Nephron progenitor cell (in vitro differentiated cells): ENCODE measurements at places on chromosomes 1 and 21.

- no peak for DNase-seq
Measured at GRCh38 chr1:92536980-92537884, 50.5 kb upstream of the GFI1 start.

GRCh38 chr1:47776667-47777131, 220.5 kb downstream of the TRABD2B start:
- DNase-seq, result no peak

DNA sequence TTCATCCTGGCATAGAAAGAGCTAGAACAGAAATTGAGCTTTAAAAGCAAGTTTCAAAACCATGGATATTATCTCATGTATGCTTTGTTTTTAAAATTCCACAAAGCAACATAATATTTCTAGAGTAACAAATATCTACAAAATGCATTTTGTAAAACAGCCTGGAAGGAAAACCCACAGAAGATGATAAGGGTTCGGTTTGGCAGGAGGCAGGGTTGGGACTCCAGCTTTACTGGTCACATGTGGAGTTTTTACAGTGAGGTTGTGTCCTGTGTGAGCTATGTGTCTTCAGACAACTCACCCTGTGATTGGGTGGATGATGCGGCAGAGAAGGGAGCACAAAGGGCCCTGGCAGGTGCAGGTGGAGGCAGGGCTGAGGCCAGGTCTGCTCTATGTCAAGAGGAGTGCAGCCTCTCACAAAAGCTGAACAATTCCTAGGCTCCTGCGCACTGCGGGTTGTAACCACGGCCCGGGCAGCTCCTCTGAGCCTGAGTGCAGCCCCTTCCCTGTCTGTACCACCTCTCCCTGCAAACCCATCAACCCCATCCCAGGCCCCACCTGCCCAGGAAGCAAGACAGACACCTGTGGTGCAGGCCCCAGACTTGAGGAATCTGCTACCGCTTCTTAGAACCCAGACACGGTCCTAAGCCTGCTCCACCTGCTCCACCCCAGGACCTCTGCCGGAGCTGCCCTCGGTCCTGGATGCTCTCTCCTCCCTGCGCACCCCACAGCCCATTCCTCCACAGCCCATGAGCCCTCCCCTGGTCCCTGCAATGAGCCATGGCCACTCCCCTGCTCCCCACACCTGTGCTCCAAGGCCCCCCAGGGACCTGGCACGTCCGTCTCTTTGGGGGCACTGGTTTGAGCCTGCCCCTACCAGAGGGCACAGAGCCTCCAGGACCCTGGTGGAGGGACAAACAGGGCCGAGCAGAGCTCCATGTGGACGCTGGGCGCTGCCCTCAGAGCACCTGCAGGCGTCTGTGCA, 2.8 kb upstream of the COL18A1 start:
- no peak for DNase-seq

- DNase-seq, result no peak
Measured at GRCh38 chr21:16072737-16073136, 343.0 kb downstream of the USP25 start.

DNA sequence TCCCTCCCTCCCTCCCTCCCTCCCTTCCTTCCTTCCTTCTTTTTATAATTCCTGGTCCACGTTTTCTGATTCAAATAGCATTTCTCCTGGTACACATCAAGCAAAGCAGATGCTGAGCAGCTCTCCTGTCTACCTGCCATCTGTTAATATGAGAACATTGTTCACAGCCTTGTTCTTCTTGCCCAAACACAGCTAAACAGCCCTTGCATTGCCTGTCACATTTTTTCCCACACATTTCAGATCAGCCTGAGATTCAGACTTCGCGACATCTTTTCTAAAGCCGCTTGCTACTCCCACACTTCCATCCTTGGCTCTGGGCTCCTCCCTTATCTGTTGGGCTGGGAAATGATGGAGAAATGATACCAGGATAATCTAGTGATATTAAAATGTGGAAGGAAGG, 200.5 kb downstream of the PCP4 start:
- DNase-seq, result no peak

DNA sequence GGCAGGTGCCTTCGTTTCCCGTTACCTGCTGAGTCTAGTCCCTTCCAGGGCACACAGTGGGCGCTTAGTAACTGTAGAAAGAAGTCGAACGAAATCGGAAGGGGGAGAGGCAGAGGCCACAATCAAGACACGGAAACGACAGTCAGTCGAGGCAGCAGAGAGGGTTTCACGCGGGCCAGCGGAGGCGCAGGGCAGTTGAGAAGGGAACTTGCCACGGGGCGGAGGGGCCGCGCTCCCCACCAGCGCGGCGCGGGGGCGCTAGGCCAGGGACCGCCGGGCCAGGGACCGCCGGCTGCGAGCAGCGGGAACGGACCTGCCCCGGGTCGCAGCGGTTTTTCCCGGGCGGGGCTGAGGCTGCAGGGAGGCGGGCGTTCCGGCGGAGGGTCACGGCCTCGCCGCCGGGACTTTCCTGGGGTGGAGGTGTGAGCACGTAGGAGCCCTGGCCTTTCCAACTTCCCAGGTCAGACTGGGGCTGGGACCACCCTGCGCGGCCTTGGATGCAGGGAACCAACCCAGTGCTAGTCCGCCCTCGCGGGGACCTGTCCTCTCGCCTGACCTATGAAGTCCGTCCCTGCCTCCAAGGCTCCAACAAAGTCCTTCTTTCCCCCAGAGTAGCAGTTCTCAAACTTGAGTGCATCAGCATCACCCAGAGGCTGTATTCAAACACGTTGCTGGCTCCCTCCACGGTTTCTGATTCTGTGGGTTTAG, 150.1 kb upstream of the FGGY start:
- peak; percentile 75 for DNase-seq

GRCh38 chr1:185813401-185813979, 79.3 kb downstream of the HMCN1 start:
- no peak for DNase-seq

- peak; percentile 88 for DNase-seq
Measured at GRCh38 chr1:168136709-168137514, at the start of gene GPR161. TSS of gene GPR161 (minus strand) at chr1:168136930. CDS start at chr1:168104850, 32,080 bp downstream.

GRCh38 chr1:39671793-39672550, at the start of gene NT5C1A:
TSS of gene NT5C1A (minus strand) at chr1:39672107. CDS start at chr1:39672038, 69 bp downstream.
- DNase-seq, result peak; percentile 66

- no peak for DNase-seq
Measured at GRCh38 chr1:64472805-64473204, 2.9 kb downstream of the CACHD1 start.

DNA sequence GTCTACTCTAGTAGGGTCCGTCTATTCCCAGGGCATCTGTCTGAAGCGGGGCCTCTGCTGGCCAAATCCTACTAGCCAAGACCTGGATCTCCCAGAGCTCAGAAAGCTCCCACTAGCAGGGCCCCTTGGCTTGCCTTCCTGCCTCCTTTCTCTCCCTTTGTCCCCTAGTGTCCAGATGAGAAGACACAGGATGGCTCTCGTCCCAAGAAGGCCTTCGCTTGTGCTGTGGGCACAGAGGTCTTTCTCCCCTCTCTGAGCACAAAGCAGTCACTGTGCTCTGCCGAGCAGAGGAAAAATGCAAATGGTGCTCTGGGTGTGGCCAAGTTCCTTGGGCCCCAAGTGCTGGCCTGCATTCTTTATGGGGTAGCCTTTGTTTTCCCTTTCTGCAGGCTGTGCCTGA, 13.0 kb upstream of the GPR137B start:
- no peak for DNase-seq

- no peak for DNase-seq
Measured at GRCh38 chr1:101797722-101798121, 199.0 kb downstream of the OLFM3 start.

GRCh38 chr1:16349847-16350406, 2.4 kb downstream of the FBXO42 start:
- DNase-seq, result no peak

GRCh38 chr1:98405581-98406074, 255.9 kb upstream of the SNX7 start:
- DNase-seq, result no peak

GRCh38 chr1:182556279-182556678, 32.8 kb downstream of the RNASEL start:
- no peak for DNase-seq

DNA sequence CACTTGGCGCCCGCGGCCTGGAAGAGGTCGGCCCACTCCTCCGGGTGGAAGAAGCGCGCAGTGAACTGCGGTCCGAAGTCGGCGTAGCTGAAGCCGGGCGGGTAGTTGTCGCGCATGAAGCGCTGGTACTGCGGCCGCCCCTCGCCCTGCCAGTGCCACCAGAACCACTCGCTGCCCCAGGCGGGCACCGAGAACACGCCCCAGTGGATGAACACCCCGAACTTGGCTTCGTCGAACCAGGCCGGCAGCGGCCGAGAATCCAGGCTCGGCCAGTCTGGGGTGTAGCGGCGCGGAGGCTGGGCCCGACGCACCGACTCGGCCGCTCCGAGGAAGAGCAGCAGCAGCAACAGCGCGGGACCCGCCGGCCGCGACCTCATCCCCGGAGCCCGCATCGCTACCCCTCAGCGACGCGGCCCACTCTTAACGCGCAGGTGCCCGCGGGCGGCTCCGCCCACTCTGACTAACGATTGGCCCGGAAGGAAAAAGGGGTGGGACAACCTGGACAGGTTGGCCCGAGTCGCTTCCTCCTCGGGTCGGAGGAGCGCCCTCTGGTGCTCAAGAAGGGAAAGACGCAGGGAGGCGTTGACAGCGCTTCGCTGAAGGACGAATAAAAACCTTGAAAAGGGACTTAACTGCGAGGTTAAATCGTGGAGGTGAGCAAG, at the start of gene FUCA1:
FUCA1 (minus strand) TSS at position 396 of the 662 bp plus-strand sequence; CDS start at position 392, 4 bp downstream.
- peak; percentile 97 for DNase-seq

DNA sequence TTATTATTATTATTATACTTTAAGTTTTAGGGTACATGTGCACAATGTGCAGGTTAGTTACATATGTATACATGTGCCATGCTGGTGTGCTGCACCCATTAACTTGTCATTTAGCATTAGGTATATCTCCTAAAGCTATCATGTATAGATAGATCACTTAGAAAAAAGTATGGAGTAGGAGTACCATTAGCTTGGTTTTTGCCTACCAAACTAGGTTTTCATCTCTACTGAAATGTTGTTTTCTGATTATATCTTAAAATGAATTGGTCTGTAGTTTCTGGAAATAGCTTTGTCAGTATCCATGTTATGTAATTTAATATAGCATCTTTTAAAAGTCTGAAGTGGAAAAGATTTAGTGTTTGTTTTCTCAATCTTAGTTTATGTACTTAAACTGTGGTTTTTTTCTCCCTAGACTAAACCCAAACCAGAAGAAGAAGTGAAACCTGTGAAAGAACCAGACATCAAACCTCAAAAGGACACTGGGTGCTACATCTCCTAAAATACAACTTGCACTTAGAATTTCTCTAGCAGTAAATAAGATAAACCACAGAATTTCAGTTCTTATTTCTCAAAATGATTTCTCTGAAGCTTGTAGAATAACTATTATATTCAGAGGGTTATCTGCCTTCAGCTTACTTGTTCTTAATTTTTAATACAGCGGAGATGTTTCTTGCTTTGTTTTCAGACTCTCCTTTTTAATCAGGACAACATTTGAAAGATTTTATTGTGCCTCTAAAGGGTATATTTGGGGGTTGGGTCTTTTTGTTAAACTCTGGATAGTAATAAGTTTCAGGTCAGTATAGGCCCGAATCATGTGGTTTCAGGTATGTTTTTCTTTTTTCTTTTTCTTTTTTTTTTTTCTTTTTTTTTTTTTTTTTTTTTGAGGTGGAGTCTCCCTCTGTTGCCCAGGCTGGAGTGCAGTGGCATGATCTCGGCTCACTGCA, 4.5 kb upstream of the FAM177B start:
- DNase-seq, result no peak

- no peak for DNase-seq
Measured at GRCh38 chr1:208098773-208099172, 145.4 kb downstream of the PLXNA2 start.

GRCh38 chr1:5563861-5564577, 428.2 kb downstream of the NPHP4 start:
- no peak for DNase-seq

GRCh38 chr1:32869923-32870614, 643 bp downstream of the FNDC5 start:
- no peak for DNase-seq

- DNase-seq, result no peak
Measured at GRCh38 chr21:33041981-33042380, 16.2 kb downstream of the OLIG2 start.

DNA sequence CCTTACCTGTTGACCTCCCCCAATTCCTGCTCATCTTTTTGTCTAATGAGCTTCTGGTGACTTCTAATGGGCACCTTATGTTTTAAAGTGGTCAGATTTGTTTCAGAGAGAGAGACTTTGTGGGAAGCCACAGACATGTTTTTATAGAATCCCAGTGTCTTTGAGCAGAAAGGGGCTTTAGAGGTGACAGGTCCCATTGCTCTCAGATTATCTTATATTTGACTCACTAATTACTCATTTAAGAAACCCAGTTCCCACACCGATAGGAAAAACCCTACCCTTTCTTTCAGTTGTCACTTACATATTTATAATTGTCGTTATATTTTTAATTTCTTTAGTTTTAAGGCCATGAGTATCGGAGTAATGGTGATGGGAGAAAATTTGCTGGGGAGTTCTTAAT, 215.5 kb downstream of the CAMTA1 start:
- no peak for DNase-seq

DNA sequence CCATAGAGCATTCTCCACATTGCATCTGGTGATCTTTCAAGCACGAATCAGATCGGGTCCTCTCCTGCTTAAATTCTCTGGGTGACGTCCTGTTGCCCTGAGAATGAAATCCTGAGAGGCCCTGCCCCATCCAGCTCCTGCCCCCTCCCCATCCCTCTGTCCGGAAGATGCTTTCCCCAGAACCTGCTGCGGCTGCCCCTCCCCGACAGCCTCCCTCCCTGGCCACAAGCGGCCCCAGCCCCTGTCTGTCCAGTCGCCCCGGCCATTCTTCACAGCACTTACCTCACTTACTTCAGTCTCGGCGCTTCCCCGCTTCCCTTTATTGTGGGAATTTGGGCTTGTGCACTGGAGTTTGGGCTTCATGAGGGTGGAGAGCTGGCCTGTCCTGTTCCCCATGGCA, 40.3 kb downstream of the TAS1R2 start:
- no peak for DNase-seq

DNA sequence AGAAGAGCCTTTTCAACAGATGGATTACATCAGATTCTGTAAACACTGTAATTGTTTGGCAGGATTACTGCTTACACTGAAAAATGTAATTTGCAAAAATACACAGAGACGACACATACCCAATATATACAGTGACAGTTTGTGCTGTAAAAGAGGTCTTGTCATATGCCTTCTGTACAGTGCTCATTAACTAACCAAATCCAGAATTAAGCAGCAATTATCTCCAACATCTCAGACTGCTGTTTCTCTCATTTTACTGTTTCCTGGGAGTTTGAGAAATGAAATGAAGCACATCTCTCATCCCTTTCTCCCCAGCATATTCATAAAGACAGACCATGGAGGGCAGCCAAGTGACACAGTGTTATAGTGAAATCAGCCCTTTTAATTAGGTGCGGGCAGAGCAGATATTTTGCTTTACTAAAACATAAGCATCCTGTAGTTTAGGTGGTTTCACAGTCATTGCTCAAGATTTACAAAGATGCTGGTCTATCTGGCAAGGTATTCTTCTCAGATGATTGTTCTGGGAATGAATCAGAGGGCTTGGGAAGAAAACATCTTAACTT, 618.4 kb upstream of the USP24 start:
- DNase-seq, result no peak

DNA sequence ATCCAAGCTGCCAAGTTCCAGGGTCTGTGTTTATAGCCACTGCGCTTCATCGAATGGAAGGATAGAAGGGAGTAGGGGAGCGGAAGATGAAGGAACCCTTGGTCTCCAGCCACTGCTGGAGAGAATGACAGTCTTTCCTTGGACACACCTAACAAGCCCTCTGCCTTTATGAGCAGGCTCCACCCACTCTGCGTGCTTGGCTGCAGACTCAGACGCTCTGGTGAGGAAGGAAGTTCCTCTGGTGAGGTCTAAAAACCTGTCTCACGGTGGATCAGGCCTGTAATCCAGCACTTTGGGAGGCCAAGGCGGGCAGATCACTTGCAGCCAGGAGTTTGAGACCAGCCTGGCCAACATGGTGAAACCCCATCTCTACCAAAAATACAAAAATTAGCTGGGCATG, 55.4 kb downstream of the MATN1 start:
- DNase-seq, result no peak
